ENCODE measurements at places on chromosomes 5 and 9.

DNA sequence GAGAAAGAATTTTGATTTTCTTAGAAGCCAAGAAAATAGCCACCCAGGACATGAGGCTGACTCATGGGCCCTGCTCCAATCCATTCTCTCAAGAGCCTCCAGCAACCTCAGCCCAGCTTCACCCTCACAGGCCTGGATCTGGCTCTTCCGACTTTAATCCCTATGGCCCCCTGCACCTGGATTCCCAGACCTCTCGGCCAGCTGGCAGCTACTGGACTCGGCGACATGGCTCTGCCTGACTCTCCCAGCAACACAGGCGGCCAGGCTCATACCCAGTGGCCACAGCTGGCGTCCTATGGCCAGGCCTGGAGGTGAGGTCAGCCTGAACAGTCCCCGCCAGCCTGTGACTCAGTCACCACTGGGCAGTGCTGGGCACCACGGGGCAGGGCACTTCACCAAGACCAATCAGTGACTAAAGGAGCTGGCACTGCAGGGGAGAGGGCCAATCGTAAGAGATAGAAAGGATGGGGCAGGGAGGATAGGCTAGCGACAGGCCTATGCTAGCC is 6.2 kb upstream of the PDLIM4 start:
- no peak for DNase-seq

- no peak for DNase-seq
Observed at GRCh38 chr5:119371146-119371545, 15.3 kb downstream of the TNFAIP8 start.

- DNase-seq, result no peak
Observed at GRCh38 chr5:139650689-139651042, 2.5 kb downstream of the CXXC5 start.

- no peak for DNase-seq
Observed at GRCh38 chr5:115594128-115595047, 7.9 kb downstream of the TICAM2 start.

DNA sequence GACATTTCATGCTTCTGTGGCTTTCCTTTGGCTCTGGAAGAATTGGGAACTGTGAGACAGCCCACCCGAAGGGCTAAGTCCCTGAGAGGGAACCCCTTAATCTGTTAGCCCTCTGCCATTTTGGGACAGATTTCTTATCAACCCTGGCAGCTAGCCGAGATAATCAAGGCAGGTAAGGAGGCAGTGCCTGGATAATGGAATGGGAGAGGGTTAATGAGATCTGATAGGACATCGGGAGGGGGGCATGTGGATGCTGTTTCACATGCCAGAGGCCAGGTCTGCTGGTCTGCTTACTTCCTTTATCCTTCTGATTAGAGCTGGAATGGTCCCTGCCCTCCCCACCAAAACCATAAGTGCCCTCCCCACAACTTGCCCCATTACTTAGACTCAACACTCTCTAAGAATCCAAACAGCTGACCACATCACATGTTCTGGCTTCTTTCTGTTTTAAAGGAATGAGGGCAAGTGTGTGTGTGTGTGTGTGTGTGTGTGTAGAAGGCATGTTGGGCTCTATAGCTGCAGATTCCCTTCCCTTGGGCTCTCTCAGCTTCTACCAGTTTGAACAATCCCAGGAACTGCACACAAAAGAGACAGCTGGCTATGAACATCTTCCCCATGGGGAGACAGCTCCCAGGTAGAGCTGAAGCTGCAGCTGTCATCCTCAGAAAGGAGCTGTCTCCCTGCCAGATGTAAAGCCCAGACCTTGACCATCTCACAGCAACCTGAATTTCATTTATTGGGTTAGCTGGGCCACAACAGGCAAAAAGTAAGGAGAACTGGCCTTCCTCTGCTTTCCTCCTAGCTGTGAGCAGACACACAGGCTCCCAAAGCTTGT is 221.3 kb downstream of the PIK3R1 start:
- no peak for DNase-seq

Measured in stimulated activated CD4-positive, alpha-beta T cell treated with anti-CD3 and anti-CD28 coated beads, Interleukin-4, amount 100 ng/mL, for 24 hours (primary cell).